ENCODE measurements at places on chromosomes 12 and 14.
A peak's percentile ranks its signal among the peaks of the same experiment; 100 is the strongest.

- no peak for DNase-seq
These were observed 72.0 kb upstream of the RESF1 start for GRCh38 chr12:31887109-31887811.

- no peak for DNase-seq
These were observed 30.9 kb upstream of the LUM start for GRCh38 chr12:91142221-91142631.

DNA sequence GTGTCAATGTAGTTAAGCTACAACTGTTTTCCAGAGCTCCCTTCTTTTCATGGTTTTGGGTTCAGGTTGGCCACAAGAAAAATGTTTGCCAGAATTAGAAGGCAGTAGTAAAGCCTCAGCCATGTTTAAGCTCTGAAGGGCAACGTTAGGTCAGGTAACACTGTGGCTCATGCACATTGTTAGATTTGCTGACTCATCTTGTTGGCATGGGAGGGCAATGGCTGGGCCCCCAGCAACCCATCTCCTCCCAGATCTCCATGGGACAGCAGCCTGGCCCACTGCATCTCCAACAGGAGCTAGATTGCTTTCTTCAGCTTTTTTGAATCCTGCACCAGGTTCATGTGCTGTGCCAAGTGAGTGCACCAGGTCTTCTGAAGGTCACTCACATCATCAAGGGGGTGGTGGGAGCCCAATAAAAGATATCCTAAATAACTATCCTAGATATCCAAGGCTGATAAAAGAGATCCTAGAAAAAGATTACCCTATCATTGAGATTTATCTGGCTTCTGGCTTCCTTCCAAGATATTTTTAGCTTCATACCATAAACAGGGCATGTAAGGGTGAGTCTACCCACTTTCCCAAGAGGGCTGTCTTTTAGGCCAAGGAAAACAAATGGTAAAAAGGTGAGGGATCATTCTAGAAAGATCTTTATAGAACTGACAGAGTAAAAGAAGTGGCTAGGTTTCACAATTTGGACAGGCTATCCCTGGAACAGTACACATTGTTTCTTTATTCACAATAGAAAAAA is 28.9 kb downstream of the PTGER2 start:
- DNase-seq = no peak

GRCh38 chr12:84035766-84036165 is 876.8 kb downstream of the SLC6A15 start:
- no peak for DNase-seq

DNA sequence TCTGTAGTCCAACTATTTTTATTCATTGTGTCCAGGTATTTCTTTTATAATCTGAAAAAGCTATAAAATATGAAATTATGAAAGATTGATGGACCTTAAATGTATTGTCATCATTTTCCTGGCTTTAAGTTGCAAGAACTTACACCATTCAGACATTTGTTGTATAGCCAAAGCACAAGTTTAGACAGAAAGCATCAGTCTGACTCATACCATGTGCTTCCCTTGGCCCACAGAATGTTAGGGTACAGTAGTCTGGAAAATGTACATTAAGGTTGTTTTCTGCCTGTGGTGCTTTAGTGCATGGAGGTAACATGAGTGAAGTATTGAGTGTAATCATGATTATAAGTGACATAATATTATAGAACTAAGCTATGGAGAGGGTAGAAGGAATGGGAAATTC is 1002.5 kb downstream of the BCL11B start:
- DNase-seq = no peak

GRCh38 chr12:38785381-38785780 is 120.0 kb downstream of the CPNE8 start:
- DNase-seq = no peak

DNA sequence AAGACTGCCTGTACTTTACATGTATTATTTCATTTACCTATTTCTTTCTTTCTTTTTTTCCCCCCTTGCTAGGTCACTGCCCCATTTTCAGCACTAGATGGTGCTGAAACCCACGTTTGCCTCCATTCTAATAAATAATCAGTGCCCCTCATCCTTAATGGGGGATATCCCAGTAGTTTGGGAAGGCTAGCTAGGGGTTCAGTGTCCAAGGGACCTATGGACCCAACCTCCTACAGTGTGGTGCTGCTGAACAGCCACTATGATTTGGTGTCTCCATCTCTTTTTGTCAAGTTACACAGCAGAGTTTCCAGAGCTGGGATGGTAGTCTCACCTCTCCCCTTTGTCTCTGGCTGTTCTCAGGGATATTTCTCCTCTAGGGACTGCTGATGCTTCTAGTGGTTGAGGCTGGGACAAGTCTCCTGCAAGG is 6.5 kb upstream of the HCFC2 start:
- no peak for DNase-seq

GRCh38 chr12:64820593-64820992 is 3.9 kb upstream of the TBC1D30 start:
- DNase-seq = no peak

DNA sequence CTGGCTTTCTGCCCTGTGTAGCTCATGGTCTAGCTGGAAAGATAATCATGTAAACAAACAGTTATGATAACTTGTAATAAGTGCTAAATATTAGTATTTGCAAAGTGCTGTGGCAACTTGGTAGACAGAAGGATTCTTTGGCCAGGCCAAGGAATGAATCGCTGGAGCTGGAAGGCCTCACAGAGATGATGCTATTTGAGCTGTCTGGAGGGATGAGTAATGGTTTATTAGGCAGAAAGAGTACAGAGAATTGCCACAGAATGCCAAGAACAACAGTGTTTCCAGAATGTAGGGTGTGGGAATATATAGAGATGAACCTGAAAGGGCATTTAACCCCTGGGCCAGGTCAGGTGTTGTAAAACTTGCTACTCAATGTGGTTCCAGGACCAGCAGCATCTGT is 27.6 kb downstream of the OTX2 start:
- DNase-seq = no peak

DNA sequence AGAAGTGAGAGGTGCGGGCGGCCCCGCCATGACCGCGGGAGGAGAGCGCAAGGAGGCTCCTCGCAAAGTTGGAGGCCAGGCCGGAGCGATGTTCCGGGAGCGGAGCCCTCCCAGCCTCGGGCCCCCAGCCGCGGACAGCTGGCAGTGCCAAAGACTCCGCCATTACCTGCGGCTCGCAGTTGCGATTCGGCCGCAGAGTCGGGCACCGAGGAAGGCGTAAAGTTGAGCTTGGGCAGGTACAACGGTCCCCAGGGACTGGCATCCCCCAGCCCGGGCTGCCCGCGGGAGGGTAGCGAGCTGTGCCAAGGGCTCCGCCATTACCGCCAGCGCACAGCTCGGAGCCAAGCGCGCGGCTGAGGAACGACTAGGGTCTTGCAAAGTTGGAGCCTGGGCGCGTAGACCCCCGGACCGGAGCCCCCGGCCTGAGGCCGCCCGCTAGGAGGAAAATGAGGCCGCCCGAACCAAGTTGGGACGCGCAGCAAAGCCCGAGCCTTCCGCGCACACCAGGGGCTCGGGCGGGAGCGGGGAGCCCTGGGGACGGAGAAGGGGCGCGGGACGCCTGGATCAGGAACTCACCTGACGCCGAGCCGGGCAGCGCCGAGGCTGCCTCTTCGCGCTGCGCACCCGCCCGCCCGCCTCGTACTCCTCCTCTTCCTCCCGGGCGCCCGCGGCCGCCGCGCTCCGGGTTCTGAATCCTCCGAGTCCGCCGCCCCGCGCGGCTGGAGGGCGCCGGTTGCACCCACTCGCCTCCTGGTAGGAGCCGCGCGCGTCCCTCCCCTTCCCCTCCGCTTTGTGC is 677 bp downstream of the NOS1 start:
- DNase-seq = no peak

- DNase-seq = no peak
These were observed 9.2 kb downstream of the RAB21 start for GRCh38 chr12:71763677-71764379.

GRCh38 chr12:89156340-89156739 is 196.0 kb downstream of the DUSP6 start:
- no peak for DNase-seq

DNA sequence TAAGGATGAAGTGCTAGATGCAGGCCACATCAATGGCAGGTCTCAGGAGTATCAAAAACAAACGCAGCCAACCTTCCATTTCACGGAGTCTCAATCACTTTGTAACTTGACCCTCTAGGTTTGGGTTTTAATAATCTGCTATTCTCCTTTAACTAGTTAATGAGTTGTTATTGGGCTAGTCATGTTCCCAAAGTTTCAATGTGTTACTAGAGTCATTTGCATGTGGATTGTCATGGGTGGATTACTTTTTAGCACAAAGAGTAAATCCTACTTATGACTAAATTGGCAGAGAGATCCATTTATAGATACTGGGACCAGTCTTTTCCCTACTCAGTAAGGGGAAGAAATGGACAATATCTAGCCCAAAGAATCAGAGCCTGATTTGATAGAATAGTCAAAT is 151.0 kb downstream of the BCAT1 start:
- DNase-seq = no peak

GRCh38 chr14:50678163-50678562 is 10.1 kb upstream of the SAV1 start:
- no peak for DNase-seq

DNA sequence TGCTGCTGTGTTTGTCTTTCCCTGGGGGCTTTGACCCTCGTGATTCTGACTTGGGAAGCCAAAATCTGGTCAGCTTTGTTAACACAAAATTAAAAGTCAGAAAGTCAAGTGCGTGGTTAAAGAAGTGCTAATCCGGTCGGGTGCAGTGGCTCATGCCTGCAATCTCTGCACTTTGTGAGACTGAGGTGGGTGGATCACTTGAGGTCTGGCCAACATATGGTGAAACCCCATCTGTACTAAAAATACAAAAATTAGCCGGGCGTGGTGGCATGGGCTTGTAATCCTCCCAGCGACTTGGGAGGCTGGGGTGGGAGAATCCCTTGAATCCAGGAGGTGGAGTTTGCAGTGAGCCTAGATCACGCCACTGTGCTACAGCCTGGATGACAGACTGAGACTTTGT is 844.6 kb downstream of the VRK1 start:
- DNase-seq = no peak

- no peak for DNase-seq
These were observed 36.3 kb upstream of the NTF3 start for GRCh38 chr12:5395443-5396271.

GRCh38 chr12:118025168-118025567 is 8.7 kb downstream of the RFC5 start:
- DNase-seq = no peak

DNA sequence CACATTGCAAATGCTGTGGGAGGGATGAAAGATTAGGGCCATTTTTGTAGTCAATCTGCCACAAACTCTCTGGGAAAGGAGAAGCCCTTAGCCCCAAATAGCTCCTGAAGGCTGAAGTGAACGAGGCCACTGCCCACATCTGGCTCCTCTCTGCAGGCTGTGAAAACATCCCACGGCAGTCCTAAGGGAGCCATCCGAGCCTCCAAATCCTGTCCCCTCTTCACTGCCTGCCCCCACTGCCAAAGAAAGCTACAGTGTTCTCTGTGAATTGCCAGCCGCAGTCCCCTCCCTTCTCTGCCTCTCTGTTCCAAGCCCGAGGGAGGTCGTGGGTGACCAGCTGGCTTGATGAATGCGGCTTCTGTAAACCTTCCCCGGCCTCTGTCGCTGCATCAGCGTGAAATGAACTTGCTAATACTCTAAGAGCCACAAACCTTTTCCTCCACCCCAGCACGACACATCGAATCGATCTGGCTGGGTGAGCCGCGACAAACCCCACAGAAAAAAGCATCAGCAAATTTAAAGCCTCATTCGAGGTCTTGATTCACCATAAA is 180.7 kb upstream of the NRXN3 start:
- DNase-seq = no peak

- no peak for DNase-seq
These were observed 18.6 kb upstream of the DCAF5 start for GRCh38 chr14:69171569-69171968.

GRCh38 chr14:49853158-49853477 is 530 bp upstream of the NEMF start:
- DNase-seq = no peak

DNA sequence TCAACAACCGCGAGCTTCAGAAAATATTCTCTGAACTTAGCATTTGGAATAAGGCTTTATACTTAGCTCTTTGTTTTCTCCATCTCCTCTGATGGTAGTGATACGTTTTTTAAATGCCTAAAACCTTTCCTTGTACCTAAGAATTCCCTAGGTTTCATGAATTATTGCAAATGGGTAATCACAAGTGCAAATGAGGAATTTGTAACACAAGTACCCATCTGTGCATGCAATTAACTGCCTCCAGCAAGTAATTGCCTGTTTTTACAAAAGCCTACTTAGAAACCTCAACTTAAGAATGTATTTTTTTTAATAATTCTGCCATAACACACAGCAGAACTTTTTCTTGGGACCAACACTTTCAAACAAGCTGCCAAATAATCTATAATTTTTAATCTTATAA is 149.2 kb downstream of the PHLDA1 start:
- no peak for DNase-seq

- no peak for DNase-seq
These were observed 9.1 kb downstream of the ULK1 start for GRCh38 chr12:131903270-131904255.

DNA sequence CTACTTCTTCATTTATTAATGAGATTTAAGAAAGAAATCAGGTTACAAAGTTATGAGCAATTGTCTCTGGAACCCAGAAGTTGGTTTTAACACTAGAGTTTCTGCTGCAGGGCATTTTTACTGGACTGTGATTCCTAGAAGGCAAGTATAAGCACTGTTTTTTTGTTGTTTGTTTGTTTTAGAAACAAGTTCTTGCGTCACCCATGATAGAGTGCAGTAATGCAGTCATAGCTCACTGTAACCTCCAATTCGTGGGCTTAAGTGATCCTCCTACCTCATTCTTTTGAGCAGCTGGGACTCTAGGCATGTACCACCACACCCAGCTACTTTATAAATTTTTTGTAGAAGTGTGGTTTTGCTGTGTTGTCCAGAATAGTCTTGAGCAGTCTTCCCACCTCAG is 25.6 kb downstream of the RAP1B start:
- DNase-seq = no peak

- no peak for DNase-seq
These were observed 156.0 kb downstream of the MED13L start for GRCh38 chr12:116121453-116121871.

- DNase-seq = no peak
These were observed 46.8 kb upstream of the DLK1 start for GRCh38 chr14:100679707-100680438.

- DNase-seq = no peak
These were observed 440.0 kb downstream of the SLC16A7 start for GRCh38 chr12:60035835-60036234.

- DNase-seq = peak; percentile 16
These were observed 376.7 kb downstream of the ALG10 start for GRCh38 chr12:34398706-34399630.

GRCh38 chr12:84929501-84929900 is 16.9 kb upstream of the SLC6A15 start:
- DNase-seq = no peak

- no peak for DNase-seq
These were observed 26.5 kb upstream of the NCOR2 start for GRCh38 chr12:124593851-124594401.

GRCh38 chr12:131132118-131132892 is 178.6 kb downstream of the ADGRD1 start:
- peak; percentile 79 for DNase-seq

Measured in activated CD4-positive, CD25-positive, alpha-beta regulatory T cell treated with anti-CD3 and anti-CD28 coated beads, Interleukin-2, amount 50 U/mL, for 72 hours (primary cell).